Activated T-cell treated with anti-CD3 and anti-CD28 coated beads, Interleukin-2, amount 50 U/mL, for 1 hour (primary cell): ENCODE measurements at places on chromosomes 1 and 21.

GRCh38 chr1:60573121-60573520 lies 499.6 kb upstream of the C1orf87 start:
- DNase-seq: no peak

- no peak for DNase-seq
Observed at GRCh38 chr21:37276377-37276776, 9.2 kb upstream of the VPS26C start.

DNA sequence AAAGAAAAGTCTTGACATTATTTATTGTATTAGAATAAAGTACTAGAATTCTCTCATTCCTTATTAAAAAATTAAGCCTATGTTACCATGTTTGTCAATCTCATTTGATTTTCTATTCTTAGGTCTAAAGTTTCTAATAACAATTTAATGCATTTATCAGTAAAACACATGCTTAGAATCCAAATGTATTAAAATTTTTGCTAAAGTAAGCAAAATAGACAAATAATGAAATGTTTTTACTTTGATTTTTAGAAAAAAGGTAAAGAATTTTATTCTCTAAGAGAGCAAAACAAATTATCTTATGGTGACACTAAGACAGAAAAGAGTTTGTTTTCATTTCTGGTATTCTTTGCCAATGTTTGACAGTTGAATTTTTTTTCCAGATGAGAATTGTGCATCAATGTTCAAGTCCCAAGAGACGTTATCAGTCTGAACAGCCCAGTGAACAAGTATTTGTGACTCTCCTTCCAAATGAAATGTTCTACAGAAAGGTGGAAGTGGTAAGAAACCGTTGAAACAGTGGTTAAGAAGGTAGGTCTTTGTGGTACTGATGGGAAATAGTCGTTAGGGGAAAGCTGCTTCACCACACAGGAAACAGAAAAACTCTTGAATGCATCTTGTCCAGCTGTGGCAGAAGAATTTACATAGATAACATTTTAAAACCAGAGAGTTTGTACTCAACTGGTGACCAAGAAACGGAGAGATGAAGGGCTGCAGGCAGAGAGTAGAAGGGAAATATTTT lies 402.5 kb downstream of the PTPRC start:
- no peak for DNase-seq

DNA sequence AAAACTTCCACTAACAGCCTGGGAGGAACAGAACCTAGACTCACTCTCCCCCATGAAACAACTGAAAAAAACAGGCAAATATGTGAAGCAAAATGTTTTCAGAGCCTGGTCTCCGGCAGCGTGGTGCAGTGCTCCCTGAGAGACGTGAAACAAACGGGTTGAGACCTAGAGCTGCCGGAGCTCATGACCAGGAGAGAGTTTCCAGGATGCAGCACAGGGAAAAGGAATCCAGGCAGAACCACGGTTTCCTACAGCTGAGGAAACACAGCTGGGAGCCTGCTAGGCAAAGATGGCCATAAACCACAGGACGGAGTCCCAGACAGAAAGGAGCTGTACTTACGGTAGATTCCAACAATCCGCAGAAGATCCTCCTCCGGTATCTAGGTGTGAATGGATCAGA lies 20.2 kb upstream of the SLC19A1 start:
- no peak for DNase-seq

GRCh38 chr1:226871636-226872327 lies 1.4 kb downstream of the PSEN2 start:
- DNase-seq: no peak

DNA sequence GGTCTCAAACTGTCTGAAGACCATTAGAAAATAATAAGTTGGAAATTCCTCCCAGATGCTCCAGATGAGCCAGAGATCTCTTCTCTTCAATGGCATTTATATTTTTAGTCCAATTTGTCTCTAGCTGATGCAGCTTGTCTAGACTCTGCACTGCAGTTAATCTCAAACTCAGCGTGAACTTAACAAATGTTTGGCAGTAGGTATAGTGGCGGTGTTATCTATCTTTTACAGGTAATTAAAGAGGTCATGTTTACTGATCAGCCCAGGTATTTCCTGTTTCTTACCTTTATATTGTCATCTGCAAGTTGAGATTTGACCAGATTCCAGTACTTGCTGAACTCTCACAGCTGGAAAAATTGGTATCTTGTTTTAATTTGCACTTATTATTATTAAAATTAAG lies 1024.5 kb upstream of the ADGRL2 start:
- no peak for DNase-seq

GRCh38 chr1:203288400-203288799 lies 16.9 kb upstream of the BTG2 start:
- no peak for DNase-seq

DNA sequence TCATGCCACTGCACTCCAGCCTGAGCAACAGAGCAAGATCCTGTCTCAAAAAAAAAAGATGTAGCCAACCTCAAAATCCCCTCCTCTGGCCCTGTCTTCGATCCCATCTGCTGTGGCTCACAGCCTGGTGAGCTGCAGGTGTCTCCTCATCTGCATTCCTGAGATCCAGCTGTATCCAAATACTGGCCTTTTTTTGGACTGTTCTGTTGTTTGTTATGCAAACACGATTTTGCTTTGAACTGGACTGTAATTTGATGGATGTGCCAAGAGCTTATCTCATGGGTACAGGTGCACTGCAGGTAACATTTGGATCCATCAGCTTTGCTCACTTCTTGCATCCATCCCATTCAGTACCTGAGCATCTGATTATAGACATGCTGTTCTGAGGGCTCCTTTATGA lies 14.1 kb upstream of the FAM43B start:
- no peak for DNase-seq

GRCh38 chr1:24009406-24009805 lies 29.3 kb upstream of the SRSF10 start:
- no peak for DNase-seq

- DNase-seq: no peak
Observed at GRCh38 chr1:47915677-47916353, 81.4 kb downstream of the TRABD2B start.

GRCh38 chr1:225554216-225554812 lies 98.6 kb downstream of the ENAH start:
- DNase-seq: no peak

DNA sequence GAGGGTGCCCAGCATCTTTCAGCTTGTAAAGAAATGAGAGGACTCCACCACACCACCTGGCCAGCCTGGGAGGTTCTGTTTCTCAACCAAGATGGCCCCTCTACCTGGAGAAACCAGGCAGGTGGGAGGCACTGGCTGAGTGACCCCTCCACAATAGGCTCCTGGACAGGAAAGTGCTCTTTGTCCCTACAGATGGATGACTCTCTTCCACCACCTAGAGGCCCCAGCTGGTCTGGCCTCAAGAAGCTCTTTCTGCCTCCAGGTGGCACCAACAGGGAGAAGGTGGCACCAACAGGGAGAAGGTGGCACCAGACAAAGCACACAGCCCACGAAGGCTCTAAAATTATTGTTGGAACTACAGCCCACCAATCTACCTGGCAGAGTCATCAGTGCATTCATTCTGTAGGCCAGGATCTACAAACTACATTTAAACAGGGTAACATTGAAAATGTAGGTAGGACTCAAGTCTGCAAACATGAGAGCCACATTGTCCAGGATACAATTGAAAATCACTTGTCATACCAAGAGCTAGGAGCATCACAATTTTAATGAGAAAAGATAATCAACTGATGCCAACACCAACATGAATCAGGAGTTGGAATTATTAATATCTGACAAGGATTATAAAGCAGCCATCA lies 14.4 kb downstream of the TMPRSS3 start:
- peak; percentile 50 for DNase-seq

GRCh38 chr1:151720554-151720953 lies 768 bp upstream of the RIIAD1 start:
- no peak for DNase-seq

DNA sequence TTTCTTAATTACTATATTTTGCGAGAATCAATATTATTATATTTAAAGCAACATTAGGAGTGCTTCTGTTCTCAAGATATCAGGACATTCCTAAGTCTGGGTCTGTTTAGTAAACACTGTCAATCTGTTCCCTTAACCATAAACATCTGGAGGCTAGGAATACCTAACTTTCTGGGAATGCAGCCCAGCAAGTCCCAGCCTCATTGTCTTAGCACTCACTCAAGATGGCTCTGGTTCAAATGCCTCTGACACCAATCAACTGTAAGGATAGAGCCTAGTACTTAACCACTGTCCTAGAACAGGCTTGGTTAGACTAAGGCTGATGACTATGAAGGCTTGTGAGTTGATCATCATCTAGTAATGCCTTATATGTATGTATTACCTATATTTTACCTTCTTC lies 61.5 kb downstream of the TNN start:
- no peak for DNase-seq

DNA sequence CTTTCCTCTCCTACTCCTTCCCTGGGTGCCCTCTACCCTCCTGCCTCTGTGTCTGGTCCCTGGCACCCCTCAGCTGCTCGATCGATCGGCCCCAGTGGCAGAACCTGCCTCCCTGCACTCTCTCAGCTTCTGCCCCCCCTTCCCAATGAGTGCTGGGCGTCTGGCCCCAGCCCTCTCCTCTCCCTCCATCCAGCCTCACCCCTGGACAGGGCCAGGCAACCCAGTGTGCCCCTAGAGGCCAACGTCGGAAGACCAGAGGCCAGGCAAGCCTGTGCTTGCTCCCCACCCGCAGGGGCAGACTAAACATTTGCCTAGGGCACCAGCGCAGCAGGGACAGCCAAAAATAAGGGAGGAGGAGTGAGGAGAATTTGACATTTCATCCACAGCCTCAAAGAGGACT lies 43.5 kb downstream of the LGR6 start:
- DNase-seq: no peak

GRCh38 chr1:209766051-209766450 lies 10.2 kb downstream of the TRAF3IP3 start:
- no peak for DNase-seq
